ENCODE measurements at places on chromosomes 3 and 15. TPM values are rescaled to one million over a fixed set of nuclear protein-coding genes. Genes with fewer than 3 reads are reported as not detected.
A peak's percentile ranks its signal among the peaks of the same experiment; 100 is the strongest.

GRCh38 chr3:139758654-139759291 is 81.0 kb upstream of the NMNAT3 start:
- H3K4me1 ChIP-seq = no peaks in the 10 kb centered on the region
- H3K27ac ChIP-seq = no peak overlapping the region
- H3K36me3 ChIP-seq = no peaks in the 10 kb centered on the region
- H3K27me3 ChIP-seq = no peaks in the 10 kb centered on the region

DNA sequence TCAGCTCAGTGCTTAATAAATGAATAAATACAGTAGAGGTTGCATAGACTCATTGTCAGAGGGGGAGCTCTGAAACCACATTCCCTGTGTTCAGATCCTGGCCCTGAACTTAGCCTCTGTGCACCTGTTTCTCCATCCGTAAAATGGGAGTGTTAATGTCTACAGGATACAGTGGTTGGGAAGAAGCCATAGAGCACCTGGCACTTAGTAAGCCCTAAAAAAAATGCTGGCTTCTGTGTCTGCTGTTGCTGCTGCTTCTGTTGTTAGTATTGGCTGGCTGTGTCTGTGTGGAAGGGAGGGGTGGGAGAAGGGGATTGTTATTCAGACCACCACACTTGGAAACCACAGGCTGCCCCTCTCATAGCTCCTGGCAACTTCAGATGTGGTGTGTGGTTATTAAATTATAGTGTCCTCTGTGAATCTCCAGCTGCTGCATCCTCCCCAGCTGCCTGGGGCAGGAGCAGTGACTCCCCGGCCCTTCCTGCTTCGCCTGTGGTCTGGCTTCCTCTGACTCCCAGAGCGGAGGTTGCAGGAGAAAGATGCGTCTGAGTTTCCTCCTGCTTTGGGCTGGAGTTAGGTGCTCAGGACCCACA is 31.0 kb downstream of the FGD5 start:
- no peak overlapping the region for H3K27ac ChIP-seq
- H3K27me3 ChIP-seq = peaks cover 28% of the 10 kb centered on the region
- H3K4me3 ChIP-seq = no peak overlapping the region
- DNase-seq = no peak
- peaks cover 36% of the 10 kb centered on the region for H3K4me1 ChIP-seq

Gene GRK7
- not detected for total RNA-seq

GRCh38 chr15:99303907-99304306 is 52.6 kb downstream of the LRRC28 start:
- no peak overlapping the region for H3K27ac ChIP-seq
- no peak overlapping the region for H3K4me3 ChIP-seq
- no peak for DNase-seq
- H3K4me1 ChIP-seq = no peaks in the 10 kb centered on the region
- H3K36me3 ChIP-seq = no peaks in the 10 kb centered on the region
- no peaks in the 10 kb centered on the region for H3K27me3 ChIP-seq

- no peak for DNase-seq
- H3K27ac ChIP-seq = no peak overlapping the region
- H3K4me3 ChIP-seq = no peak overlapping the region
- no peaks in the 10 kb centered on the region for H3K36me3 ChIP-seq
- peaks cover 15% of the 10 kb centered on the region for H3K27me3 ChIP-seq
Measured at GRCh38 chr15:63107895-63108546, 13.6 kb upstream of the LACTB start.

Gene DPPA4
- not detected for total RNA-seq

DNA sequence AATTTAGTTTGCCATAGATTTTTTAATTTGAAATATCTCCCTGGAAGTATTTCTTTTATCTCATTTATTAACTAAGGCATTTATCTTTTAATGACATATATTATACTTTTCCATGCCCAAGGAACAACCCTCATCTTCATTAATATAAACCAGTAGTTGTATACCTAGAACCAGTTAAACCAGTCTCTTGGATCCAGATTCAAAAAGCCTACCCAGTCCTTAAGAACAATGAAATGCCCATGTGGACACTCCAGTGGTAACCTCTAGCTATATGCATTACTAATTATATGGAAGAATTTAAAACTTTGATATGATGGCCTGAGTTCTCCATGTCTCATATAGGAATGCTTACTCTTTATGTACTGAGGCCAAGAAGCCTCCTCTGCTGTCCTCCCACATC is 4.8 kb downstream of the SIDT1 start:
- H3K27me3 ChIP-seq = no peaks in the 10 kb centered on the region
- peaks cover 38% of the 10 kb centered on the region for H3K4me1 ChIP-seq
- no peak overlapping the region for H3K27ac ChIP-seq
- no peak overlapping the region for H3K4me3 ChIP-seq
- DNase-seq = no peak

DNA sequence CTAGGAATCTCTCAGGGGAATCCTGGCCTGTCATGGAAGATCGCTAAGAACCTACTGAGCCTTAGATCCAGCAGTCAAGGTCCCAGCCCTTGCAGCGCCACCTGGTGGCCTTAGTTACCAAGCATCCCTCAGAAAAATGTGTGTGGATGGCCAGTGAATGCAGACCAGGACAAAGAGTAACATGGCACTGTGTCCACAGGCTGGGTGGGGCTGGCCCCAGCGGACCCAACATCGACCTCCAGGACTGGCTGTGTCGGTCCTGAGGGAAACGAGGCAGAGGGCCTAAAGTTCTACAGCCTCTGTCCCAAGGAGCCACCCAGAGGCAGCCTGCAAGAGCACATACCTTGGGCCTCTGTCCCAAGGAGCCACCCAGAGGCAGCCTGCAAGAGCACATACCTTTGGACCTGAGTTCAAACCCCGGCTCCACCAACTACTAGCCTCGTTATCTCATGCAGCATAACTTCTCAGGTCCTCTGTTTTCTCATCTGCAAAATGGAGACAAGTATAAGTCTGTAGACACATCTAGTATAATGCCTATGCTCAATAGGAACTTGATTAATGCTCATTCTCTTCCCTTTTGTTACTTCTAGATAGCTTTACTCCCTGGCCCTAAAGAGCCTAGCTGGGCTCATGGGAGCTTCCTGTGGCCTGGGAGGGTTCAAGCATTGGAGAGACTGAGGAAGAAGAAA is 57.5 kb upstream of the HERC1 start:
- peak overlapping the region; percentile 28 for H3K27ac ChIP-seq
- no peak overlapping the region for H3K4me3 ChIP-seq
- DNase-seq = peak; percentile 77
- peaks cover 46% of the 10 kb centered on the region for H3K4me1 ChIP-seq
- H3K36me3 ChIP-seq = no peaks in the 10 kb centered on the region
- H3K27me3 ChIP-seq = no peaks in the 10 kb centered on the region

DNA sequence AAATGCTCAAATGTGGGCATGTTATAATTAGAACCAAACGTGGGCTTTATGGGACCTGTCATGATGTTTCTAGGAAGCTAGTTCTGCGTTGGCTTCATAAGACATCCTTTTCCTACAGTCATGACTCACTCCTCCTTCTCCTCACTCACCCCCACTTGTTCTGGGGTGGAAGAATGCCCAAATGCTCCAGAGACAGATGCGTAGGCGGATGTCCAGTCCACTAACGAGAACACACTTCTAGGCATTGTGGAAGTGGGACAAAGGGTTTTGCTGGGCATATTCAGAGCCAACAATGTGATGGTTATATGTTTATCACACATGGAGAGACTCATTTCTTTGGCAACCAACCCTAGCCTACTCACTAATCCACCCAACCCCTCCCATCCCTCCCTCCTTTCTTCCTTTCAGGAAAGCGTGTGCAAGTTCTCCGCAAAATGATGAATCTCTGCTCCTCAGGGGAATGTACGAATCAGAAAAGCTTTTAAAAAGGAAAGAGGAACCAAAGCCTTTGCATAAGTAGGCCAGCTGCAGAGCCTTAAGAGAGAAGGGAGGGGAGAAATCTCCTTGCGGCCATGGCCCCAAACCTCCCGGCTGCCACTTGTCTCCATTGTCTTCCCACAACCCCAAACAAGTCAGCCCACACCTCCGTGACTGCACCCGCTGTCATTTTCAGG is 123.0 kb upstream of the SPRED1 start:
- H3K4me3 ChIP-seq = no peak overlapping the region
- H3K27me3 ChIP-seq = peaks cover 24% of the 10 kb centered on the region
- no peaks in the 10 kb centered on the region for H3K36me3 ChIP-seq

Gene FILIP1L
- 2.0 TPM for total RNA-seq

DNA sequence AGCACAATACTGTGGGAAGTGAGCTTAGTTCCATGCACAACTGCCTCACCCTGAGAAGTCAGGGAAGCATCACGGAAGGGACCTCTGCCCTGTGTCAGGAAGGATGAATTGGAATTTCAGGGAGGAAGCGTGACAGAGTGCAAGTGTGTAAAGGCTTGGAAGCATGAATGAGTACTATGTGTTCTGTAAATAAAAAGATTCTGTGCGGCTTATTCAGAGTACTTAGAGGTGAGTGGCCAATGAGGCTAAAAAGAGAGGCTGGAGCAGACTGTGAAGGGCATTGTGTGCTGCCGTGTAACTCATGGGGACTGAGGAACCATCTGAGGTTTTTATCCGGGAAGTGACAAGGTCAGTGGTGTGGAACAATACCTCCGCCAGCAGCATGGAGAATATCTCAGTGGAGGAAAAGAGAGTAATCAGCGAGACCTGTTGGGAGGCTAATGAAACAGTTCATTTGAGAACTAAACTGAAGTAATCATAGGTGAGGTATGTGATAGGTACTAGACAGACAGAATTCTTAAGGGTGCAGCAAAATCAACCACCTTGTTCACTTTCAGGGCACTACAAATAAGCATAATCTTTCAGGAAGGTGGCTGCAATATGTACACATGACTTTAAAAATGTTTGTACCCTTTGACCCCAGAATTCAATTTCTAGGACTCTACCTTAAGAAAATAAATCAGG is 64.9 kb upstream of the SPRED1 start:
- H3K27me3 ChIP-seq = peaks cover 31% of the 10 kb centered on the region
- DNase-seq = no peak
- H3K27ac ChIP-seq = no peak overlapping the region
- H3K36me3 ChIP-seq = no peaks in the 10 kb centered on the region
- no peaks in the 10 kb centered on the region for H3K4me1 ChIP-seq

GRCh38 chr3:191047930-191048329 is 151.1 kb upstream of the OSTN start:
- no peaks in the 10 kb centered on the region for H3K36me3 ChIP-seq
- DNase-seq = no peak
- no peaks in the 10 kb centered on the region for H3K4me1 ChIP-seq
- H3K4me3 ChIP-seq = no peak overlapping the region
- no peak overlapping the region for H3K27ac ChIP-seq

Gene TBCCD1
- total RNA-seq = 13.5 TPM

Gene ROBO1
- not detected for total RNA-seq

GRCh38 chr15:35674873-35675781 is 129.2 kb upstream of the DPH6 start:
- peaks cover 13% of the 10 kb centered on the region for H3K4me1 ChIP-seq
- no peaks in the 10 kb centered on the region for H3K27me3 ChIP-seq
- no peak overlapping the region for H3K4me3 ChIP-seq
- no peak overlapping the region for H3K27ac ChIP-seq

- H3K36me3 ChIP-seq = peaks cover 23% of the 10 kb centered on the region
- H3K27me3 ChIP-seq = no peaks in the 10 kb centered on the region
- peak overlapping the region; percentile 44 for H3K4me3 ChIP-seq
- H3K4me1 ChIP-seq = peaks cover 51% of the 10 kb centered on the region
- no peak overlapping the region for H3K27ac ChIP-seq
- no peak for DNase-seq
Measured at GRCh38 chr3:197961582-197961945, 1.5 kb downstream of the LMLN start.

DNA sequence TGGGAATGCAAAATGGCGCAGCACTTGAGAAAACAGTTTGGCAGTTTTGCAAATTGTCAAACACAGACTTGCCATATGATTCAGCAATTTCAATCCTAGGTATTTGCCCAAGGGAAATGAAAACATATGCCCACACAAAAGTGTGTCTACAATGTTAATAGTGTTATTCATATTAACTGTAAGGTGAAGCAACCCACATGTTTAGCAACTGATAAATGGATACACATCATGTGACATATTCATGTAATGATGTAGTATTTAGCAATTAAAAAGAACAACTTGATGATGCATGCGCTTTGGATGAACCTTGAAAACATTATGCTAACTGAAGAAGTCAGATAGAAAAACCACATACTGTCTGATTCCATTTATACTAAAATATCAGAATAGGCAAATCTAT is 539.0 kb upstream of the PPP2R3A start:
- H3K36me3 ChIP-seq = no peaks in the 10 kb centered on the region
- H3K4me3 ChIP-seq = no peak overlapping the region
- H3K27me3 ChIP-seq = no peaks in the 10 kb centered on the region
- no peak overlapping the region for H3K27ac ChIP-seq
- no peak for DNase-seq

DNA sequence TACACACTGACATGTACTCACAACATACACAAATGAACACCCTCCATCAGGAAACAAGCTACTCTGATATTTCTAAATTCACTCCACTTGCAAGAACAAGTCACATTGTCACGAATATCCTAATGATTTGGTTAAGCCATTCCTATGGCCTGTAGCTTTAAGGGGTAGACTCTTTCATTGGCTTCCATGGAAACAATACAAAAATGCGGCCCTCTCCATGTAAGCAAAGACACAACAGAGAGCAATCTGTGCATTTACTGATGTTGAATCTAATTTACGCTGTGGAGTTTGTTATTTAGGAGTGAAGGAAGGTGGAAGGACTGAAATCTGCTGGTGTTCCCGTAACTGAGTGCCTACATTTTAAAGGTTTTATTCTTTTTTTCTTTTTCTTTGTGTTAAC is 114.5 kb downstream of the FMN1 start:
- H3K36me3 ChIP-seq = no peaks in the 10 kb centered on the region
- H3K27ac ChIP-seq = no peak overlapping the region
- no peak overlapping the region for H3K4me3 ChIP-seq
- no peaks in the 10 kb centered on the region for H3K27me3 ChIP-seq
- H3K4me1 ChIP-seq = no peaks in the 10 kb centered on the region

Gene DZIP1L
- total RNA-seq = not detected

Gene XCR1
- total RNA-seq = not detected

- H3K27ac ChIP-seq = no peak overlapping the region
- H3K4me3 ChIP-seq = no peak overlapping the region
- H3K36me3 ChIP-seq = peaks cover 6% of the 10 kb centered on the region
- no peaks in the 10 kb centered on the region for H3K4me1 ChIP-seq
- no peak for DNase-seq
Measured at GRCh38 chr3:172367205-172368105, 80.8 kb downstream of the GHSR start.

- H3K27ac ChIP-seq = no peak overlapping the region
- no peaks in the 10 kb centered on the region for H3K36me3 ChIP-seq
- H3K27me3 ChIP-seq = peaks cover 6% of the 10 kb centered on the region
- H3K4me1 ChIP-seq = no peaks in the 10 kb centered on the region
- no peak overlapping the region for H3K4me3 ChIP-seq
Measured at GRCh38 chr3:134630506-134630905, 20.3 kb downstream of the KY start.

DNA sequence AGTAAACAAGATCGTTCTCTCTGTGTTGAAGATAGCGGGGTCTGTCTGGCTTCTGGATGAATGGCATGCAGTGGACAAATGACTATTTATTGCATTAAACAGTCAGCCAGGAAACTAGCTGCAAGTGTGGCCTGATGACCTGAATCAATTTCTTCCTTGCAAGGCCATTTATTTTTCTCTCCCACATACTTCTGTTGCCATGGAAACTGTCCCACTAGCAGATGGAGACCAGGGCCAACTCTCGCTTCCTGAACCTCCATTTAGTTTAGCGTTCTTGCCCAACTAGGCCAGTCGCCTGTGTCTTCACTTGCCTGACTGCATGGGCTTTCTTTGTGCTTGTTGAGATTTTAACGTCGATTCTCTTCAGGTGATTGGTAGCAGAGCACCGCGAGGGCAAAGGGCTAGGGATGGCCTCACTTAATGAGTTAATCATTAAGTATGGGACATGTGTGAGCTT is 27.6 kb downstream of the LMCD1 start:
- H3K36me3 ChIP-seq = no peaks in the 10 kb centered on the region
- H3K27ac ChIP-seq = no peak overlapping the region
- H3K27me3 ChIP-seq = peaks cover 1% of the 10 kb centered on the region
- no peak for DNase-seq
